ENCODE measurements at places on chromosomes 4 and X.

DNA sequence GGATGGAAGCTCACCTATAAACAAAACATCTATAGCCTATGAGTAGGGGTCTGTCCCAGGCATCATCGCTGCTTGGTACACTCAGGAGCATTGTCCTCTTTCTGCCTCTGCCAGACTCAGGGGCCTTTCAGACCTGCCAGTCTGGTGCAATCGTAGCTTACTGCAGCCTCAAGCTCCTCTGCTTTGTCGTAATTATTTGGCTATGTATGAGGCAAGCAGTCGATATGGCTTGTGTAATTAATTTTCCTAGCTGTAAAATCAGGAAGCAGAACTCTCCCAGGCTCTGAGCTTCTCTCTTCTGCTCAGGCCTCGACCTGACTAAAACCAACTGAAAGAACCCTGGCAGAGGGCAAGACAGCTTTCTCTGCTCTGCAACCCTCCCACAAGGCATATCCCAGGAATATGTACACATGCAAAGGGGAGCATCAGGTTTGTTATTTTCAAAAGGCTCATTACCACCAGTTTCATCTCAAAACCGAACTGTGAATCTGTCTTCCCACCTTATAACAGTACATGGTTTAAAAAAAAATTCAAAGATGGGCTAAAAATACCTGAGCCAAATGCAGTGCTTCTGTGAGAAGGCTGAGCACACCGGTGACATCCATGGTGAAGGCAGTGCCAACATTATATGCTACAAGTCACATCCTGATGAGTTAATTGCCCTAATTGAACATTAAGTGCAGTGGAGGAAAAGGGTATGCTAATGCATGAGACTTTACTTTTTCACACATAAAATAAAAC lies 309.2 kb upstream of the EMCN start:
- no peak for DNase-seq

DNA sequence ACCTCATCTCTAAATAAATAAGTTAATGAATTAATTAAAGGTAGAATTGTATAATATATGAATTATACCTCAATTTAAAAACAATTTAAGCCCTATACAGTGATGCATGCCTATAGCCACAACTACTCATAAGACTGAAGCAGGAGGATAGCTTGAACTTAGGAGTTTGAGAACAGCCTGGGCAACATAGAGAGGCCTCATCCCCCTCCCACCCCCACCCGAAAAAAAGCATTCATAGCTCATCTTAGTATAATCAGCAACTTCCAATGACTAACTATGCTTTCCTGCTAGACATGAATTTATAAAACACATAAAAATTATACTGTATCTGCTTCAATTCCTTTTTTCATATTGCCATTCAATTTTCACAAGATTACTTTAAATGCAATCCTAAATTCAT lies 1.6 kb downstream of the LRBA start:
- no peak for DNase-seq

- no peak for DNase-seq
Observed at GRCh38 chr4:24840362-24840761, 45.0 kb downstream of the SOD3 start.

- no peak for DNase-seq
Observed at GRCh38 chr4:95304898-95305297, 243.9 kb downstream of the UNC5C start.

DNA sequence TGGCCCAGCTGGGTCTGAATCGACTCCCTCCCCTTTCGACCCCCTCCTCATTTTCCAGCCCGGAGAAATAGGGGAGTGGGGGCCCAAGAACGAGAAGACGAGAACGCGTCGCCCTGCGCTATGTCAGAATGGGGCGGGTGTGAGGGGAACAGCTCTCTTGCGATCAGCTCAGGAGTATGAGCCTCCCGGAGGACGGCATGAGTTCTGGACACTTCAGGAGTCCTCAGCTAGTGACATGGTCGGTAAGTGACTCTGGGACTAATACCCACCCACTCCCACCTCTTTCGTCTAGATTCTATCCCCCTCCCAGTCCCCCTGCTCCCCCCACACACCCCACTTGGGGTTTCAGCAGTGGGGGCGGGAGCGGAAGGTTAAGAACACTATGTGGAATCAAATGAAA lies 944 bp downstream of the KLF8 start:
- DNase-seq = no peak

- DNase-seq = no peak
Observed at GRCh38 chr4:123877551-123877950, 481.0 kb downstream of the SPRY1 start.

- DNase-seq = no peak
Observed at GRCh38 chr4:142824368-142824767, 21.7 kb downstream of the INPP4B start.

DNA sequence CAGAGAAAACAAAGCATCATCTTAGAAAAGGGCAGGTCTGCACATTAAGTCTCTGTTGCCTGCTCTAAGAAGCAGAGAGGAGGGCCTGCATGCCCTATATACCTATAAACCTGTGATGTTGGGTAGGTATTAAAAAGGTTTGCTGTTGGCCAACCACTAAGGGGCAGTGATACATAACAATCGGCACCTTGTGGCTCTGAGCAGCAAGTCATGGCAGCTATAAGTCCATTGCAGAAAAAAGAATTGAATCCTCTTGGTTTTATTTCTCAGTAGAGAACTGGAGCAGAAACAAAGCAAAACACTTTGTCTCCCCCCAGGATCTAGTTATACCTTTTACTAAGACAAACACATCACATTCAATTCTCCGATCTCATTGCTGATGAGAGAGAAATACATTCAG lies 1364.4 kb downstream of the STIM2 start:
- no peak for DNase-seq

All from stimulated activated CD4-positive, alpha-beta T cell treated with anti-CD3 and anti-CD28 coated beads, TNF-alpha, amount 100 ng/mL, for 4 hours (primary cell).